Left ventricle myocardium superior (tissue), 1 donor: ENCODE measurements at places on chromosomes 1 and 21. TPM values are rescaled to one million over a fixed set of nuclear protein-coding genes. Genes with fewer than 3 reads are reported as not detected.

DNA sequence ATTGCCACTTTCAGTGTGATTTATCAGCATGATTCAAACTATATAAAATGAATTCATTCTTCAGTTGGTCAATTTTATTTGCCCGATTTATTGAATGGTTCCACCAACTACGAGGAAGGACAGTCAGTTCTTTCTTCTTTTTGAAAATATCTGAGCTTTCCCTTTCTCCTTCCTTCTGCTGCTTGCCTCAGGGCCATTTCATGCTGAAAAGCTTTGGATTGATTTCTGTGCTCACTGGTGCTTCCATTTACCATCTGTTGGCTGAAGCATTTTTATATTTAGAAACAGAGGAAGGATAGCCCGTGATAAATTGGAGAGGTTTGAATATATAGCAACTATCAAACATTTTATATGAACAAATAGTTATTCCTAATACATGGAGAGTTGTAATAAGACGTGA is 68.9 kb upstream of the ADAMTS5 start:
- no peak for DNase-seq

- DNase-seq, result no peak
Observed at GRCh38 chr1:230283678-230284077, 142.5 kb downstream of the PGBD5 start.

GRCh38 chr1:12543740-12544154 is 74.3 kb downstream of the DHRS3 start:
- DNase-seq, result no peak

GRCh38 chr1:42173961-42174735 is 9.6 kb upstream of the GUCA2A start:
- DNase-seq, result no peak

DNA sequence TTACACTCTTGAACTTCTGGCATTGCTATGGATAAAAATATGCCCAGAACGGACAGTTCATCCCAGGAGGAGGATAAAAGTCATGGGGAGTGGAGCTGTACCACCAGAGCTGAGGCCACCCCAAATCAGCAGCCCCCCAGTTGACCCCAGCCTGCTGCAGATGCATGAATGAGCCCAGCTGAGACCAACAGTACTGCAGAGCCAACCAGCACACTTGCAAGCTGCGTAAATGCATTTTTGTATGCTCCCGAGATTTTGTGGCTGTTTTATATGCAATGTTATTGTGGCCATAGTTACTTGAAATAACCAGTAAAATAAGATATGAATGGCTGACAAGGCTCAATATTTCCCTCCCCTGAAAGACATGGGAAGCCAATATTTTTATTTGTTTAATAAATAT is 264.6 kb downstream of the DUSP10 start:
- no peak for DNase-seq

Gene KRTAP7-1
- total RNA-seq, result not detected

Gene FNDC10
- 3.6 TPM for total RNA-seq
